ENCODE measurements at places on chromosomes 2 and 18.

DNA sequence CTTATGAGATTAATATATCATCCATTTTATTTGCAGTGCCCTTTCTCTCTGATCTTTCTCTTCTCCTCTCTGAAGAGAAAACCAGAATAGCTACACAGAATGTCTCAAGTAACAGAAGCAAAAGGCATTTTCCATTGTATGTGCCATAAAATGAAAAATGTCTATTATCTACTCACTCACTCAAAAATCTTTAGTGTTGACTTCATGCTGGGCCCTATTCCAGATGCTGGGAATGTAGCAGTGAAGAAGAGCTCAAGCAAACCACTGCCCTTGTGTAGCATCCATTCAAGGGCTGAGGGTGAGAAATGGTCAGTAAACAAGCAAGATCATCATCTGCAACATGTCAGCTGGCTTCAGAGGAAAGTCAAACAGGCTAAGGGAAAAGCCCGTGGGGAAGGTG lies 427.7 kb downstream of the METTL4 start:
- no peak for DNase-seq

DNA sequence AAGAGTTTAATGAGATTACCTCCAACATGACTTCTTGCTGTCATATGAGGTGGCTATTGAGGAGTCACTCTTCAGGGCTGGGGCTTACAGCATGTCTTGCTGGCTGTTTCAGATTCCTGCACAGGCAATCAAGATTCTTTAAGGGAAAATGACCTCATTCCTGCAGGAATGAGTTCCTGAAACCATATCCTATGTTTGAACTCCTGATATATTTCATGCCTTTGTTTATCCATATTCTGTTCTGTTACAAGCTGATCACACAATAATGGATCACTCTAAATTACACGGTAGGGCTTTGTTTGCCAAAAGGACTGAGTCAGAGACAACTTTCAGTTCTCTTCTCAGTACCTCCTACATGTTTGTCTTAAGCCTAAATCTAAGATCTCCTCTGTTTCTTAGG lies 879.8 kb upstream of the PIK3C3 start:
- DNase-seq: no peak

GRCh38 chr2:85831735-85832134 lies 57.1 kb downstream of the ST3GAL5 start:
- DNase-seq: no peak

DNA sequence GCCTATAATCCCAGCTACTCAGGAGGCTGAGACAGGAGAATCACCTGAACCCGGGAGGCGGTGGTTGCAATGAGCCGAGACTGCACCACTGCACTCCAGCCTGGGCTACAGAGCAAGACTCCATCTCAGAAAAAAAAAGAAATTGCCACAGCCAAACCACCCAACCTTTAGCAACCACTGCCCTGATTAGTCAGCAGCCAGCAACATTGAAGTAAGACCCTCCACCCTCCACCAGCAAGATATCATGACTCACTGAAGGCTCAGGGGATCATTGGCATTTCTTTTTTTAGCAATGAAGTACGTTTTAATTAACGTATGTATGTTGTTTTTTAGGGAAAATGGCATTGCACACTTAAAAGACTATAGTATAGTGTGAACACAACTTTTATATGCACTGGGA lies 349.1 kb upstream of the ACVR2A start:
- DNase-seq: no peak

DNA sequence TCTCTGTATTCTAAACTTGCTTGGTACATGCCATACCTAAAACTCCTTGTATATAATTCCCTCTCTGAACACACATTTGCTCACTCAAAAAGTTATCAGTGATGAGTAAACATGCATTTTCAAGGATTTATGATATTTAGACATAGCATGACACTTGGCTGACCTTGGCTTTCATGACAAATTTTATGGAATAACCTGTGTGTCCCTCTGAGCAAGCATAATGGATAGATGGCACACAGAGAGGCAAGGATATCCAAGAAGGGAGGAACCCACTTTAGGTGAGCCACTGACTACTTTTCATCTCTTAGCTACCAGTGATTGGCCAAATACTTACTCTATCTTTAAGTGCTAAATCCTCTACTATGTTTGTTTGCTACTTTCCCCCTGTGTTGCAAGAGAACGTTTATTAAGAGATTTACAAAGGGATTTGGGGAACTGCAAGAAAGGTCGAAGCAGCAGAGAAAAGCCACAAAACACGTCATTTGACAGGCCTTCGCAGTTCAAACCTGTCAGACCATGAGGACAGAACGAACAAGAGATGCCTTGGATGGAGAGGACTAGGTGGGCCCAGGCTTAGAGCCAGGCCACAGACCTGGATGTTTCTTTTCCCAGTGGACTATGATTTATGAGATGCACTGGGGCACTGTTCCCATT lies 379.9 kb downstream of the NBAS start:
- DNase-seq: no peak

GRCh38 chr2:174870787-174871186 lies 106.5 kb upstream of the CHRNA1 start:
- no peak for DNase-seq

Measured in effector memory CD4-positive, alpha-beta T cell (primary cell).